ENCODE measurements at places on chromosomes 7 and 10.

DNA sequence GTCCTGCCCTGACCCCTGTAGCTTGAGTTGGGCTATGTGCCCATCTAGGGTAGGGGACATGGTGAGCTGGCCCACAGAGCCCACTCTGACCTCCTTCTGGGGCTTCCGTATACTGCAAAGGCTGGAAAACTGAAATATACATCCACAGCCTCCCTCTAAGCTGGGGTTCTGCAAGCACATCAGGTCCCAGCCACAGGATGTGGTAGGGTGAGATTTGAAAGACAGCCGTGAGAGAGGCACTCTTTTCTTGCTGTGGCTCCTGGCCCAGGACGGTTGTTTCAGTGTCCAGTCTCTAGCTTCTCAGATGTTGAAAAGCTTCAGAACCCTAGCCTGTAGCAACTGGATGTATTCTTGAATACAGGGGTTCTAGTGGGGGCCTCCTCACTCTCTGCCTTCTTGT lies 60.1 kb upstream of the ADRB1 start:
- DNase-seq: peak; percentile 30

DNA sequence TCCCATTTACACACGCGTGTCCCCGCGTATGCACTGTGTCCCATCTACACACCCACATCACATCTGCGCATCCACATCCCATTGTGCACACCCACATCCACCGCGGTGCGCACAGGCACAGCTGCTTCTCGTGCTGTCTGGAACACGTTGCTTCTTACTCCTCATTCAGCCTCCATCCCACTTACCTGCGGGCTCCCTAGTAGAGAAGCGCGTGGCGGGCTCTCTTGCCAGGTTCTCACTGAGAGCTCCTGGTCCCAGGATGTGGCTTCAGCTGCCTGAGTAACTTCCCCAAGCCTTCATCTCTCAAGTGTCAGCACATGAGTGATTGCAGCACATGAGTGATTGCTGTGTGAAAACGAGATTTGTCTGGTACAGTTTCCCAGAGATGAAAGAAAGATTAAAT lies 117.8 kb downstream of the TRRAP start:
- DNase-seq: no peak

- DNase-seq: no peak
Observed at GRCh38 chr7:54827734-54828133, 68.7 kb upstream of the SEC61G start.

- no peak for DNase-seq
Observed at GRCh38 chr10:102281102-102281487, 35.8 kb downstream of the GBF1 start.

DNA sequence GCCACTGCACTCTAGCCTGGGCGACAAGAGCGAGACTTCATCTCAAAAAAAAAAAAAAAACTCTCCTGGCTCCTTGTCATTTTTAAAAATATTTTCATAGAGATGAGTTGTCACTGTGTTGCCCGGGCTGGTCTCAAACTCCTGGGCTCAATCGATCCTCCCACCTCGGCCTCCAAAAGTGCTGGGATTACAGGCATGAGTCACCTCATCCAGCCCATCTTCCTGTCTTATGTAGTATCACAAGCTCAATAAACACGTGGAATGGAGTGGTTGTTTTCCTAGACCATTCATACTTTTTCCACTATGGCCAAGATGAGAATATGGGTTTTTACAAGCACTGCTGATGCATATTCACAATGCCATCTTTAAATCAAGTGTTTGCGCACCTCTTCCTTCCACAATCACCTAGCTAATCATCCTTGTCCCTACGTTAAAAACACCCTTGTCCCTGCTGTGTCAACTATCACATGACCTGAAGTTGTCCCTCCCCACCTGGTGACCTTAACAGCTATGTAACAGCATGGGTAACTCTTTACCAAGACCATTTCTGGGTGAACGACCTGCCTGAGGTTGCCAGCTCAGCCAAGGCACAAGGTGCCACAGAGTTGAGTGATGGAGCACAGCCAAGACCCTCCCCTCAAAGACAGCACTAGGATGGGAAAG lies 21.3 kb downstream of the DLG5 start:
- no peak for DNase-seq

- DNase-seq: no peak
Observed at GRCh38 chr7:107960272-107960671, 42.7 kb downstream of the LAMB1 start.

- no peak for DNase-seq
Observed at GRCh38 chr7:137091396-137091795, 222.9 kb downstream of the CHRM2 start.

DNA sequence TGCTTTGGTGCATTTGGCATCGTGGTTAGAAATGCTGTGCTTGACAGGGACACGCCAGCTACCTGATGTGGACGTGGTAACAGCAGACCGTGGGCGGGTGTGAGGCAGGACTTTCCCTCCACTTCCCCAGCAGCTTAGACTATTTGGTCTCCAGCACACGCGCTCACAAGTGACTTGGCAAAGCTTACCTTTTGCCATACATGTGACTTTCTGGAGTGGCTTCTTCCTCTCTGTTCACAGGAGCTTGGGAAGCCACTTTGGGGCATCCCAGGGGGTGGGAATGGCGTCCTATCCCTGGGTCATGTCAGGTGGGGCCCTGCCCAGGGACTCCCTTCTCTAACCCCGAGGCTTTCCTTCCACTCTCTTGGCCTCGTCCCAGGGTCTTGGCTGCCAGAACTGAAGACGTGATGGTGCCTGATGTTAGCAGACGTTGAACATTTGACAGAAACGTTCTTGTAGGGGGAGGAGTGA lies 228.7 kb upstream of the KLF6 start:
- DNase-seq: no peak

- no peak for DNase-seq
Observed at GRCh38 chr10:5467207-5467535, 32.2 kb downstream of the CALML5 start.

DNA sequence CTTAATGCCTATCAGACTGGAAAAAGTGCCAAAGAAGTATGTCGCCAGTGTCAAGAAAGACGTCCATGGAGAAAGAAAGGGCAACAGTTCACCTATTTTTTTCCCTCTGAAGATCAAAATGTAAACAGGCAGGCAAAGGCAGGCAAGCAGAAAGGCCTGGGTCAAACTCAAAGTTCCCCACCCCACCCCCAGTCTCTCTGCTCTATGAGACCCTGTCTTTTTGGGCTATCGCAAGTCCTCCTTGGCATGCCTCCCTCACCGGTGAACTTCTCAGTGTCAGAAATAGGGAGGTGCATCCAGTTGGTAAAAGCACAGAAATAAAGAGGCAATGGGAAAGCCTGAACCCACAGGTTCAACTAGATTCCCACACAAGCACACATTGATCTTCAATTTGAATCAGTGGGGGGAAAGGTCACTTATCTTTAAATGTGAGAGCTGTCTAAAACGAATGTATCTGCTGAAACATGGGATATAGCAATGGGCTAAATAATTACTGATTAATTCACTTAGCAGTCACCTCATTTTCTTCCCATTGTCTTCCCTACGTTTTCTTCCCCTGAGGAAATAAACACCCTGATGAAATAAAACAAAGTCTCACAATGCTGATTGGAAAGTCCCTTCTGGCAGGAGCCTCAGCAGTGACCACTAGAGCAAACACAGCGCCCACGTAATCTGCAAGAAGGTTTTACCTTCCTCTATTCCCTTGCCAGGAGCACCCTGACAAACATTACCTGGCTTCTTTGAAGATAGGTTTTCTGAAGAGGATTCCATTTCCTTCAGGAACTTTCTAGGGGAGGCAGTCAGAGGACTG lies 31.1 kb downstream of the JAZF1 start:
- DNase-seq: no peak

- no peak for DNase-seq
Observed at GRCh38 chr10:119726676-119727261, 919 bp downstream of the INPP5F start.

DNA sequence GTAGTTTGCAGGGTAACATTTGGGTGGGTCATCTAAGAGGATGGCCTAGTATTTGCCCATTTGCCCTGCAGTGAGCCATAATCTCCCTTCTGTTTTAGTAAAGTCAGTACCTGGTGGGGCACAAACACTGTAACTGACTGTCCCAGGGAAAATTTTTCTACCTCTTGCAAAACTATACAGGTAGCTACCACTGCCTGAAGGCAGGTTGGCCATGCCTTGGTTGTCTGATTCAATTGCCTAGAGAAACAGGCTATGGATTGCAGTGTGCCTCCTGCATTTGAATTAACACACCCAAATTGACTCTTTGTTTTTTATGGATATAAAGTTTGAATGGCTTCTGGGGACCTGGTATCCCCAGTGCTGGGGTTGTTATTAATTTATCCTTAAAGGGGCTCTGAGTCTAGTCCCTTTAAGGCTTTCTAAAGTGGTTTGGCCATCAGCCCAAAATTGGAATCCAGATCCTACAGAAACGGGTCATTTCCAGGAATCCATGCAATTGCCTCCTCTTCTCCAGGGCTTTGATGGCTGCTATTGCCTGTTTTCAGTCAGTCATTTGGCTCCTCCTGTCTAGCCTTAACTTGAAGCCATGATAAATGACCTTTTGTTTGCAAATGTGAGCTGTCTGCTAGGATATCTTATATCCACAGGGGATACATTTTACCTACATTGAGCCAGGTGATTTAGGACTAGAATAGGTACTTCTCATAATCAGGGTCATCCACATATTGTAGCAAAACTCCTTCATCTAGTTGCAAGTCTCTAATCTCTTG lies 89.1 kb downstream of the STRA8 start:
- no peak for DNase-seq

DNA sequence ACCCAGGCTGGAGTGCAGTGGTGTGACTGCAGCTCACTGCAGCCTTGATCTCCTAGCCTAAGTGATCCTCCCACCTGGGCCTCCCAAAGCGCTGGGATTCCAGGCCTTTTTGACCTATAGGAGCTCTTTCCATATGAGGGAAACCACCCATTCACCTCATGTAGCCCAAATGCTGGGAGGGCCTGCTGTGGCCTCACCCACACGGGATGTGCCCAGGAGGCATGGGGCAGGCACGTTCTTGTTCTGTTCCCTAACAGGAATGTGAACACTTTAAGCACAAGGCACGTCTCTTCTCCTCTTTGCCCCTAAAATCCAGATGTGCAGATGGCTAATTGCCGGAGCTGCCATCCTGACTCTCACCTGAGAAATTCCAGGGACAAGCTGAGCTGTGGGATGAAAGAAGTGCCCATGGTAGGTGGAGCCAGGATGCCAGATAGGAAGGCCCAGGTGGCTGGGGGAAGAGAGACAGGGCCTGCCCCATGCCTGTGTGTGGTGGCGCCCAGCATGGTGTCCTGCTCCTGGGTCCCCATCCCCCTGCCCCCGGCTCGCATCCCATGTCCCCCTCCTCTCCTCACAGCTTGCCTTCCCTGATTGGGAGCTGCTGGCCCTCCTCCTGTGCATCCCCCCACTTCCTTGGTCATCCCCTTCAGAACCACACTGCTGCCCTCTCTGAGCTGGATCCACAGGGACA lies 17.3 kb downstream of the CAMK2B start:
- no peak for DNase-seq

- no peak for DNase-seq
Observed at GRCh38 chr10:6213257-6213905, 10.6 kb downstream of the PFKFB3 start.

DNA sequence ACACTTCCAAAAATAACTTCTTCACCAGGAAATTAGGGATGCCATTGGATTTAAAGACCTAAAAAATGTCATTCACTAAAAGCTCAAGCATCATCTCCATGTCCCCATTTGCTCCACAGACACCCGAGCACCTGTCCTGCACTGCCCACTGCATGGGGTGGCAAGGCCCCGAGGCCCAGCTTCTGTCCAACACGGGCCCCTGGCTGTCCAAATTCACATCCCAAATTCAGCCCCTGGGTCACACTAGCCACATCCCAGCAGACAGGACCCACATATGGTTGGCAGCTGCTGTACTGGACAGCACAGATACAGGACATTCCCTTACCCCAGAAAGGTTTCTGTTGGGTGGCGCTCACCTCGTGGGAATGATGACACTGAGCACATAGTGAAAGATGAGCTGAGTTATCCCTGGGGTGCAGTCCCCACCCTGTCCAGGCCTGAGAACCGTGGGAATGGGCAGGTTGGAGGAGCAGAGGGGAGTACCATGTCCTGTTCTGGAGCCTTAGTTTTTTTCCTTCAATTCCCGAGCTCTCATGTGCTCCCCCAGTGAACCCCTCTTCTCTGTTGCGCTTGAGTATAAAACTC lies 55.3 kb downstream of the CSGALNACT2 start:
- DNase-seq: peak; percentile 2

- no peak for DNase-seq
Observed at GRCh38 chr10:63265683-63266235, 132.6 kb downstream of the NRBF2 start.

- DNase-seq: no peak
Observed at GRCh38 chr7:27112361-27112760, 9.9 kb upstream of the HOXA2 start.

GRCh38 chr7:20784388-20785156 lies 2.1 kb downstream of the SP8 start:
- DNase-seq: no peak

- no peak for DNase-seq
Observed at GRCh38 chr7:48424731-48425130, 253.5 kb downstream of the ABCA13 start.

All from activated CD4-positive, alpha-beta T cell treated with anti-CD3 and anti-CD28 coated beads, Interleukin-2, amount 10 ng/mL, durations not matched to agents 7 days and 5 days (primary cell).